Kidney glomerular epithelial cell (primary cell): ENCODE measurements at places on chromosomes 6 and 20.

DNA sequence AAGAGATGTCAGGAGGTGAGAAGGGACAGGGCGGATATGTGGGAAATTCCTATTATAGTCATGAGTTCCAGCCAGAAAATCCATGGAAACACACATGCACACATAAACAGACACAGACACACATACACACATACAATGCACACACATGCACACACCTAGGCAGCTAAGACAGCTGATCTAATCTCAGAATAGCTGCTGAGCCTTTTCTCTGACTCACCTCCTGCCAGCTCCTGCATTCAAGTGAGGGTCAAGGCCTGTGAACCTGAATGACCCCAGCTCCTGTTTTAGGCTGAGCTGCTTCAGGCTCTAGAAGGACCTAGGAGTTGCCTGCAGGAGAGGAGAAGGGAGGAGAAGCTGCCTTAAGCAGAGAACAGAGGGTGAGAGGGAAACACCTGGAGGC, 21.6 kb upstream of the RAET1L start:
- DNase-seq, result no peak

- no peak for DNase-seq
Measured at GRCh38 chr6:16446273-16446672, 207.9 kb downstream of the GMPR start.

DNA sequence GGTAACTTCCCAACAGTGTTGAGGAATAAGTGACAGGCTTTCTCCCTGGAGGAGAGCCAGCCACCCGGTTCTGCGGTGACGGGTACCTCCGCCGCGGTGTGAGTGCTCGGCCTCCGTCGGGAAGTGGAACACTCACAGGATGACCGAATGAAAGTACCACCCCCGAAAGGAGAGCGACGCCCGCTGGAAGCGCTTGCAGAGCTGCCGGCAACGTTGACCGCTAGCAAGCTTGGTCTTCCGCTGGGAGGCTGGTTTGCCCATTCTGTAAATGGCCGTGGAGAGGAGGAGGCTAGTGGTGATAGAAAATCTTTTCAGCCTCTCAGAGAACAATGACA, 614 bp upstream of the TMEM242 start:
- DNase-seq, result no peak

- DNase-seq, result no peak
Measured at GRCh38 chr20:19834287-19834686, 76.2 kb downstream of the RIN2 start.

GRCh38 chr6:129598244-129599187, 111.5 kb downstream of the ARHGAP18 start:
- DNase-seq, result peak; percentile 54

DNA sequence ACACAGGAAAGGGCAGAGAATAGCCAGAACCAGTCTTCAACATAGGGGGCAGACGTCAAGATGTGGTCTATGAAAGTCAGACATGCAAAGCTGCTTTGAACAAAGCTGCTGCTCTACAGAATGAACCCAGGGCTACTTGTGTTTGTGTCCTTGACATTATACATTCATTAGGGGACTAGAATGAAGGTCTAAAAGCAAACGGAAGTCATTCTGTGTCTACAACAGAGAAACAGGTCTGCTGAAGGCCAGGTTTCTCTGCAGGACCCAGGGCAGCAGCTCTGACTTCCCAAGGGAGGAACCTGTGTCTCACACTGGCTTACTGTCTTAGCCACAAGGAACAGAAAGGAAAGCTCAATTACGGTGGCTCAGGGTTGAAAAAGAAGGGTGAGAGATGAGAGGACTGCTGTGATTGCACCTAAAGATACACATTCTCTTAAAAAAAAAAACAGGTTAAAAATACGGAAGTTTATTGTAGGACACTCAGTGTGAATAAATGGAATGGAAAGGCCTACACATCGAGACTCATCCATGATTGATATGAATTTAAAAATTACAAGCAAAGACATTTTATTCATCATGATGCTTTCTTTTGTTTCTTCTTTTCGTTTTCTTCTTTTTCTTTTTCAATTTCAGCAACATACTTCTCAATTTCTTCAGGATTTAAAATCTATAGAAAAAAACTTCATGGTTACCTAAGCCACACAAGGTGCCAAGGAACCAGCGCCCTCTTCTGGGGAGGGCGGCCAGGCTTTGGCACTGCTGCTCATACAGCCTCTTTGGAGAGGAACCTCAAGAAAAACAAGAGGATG, 6.7 kb downstream of the PSMA7 start:
- DNase-seq, result peak; percentile 45

GRCh38 chr6:41451515-41452163, 94.5 kb upstream of the FOXP4 start:
- no peak for DNase-seq

GRCh38 chr6:13553646-13554045, 20.8 kb upstream of the SIRT5 start:
- DNase-seq, result no peak

GRCh38 chr20:2124564-2125213, 23.1 kb downstream of the STK35 start:
- no peak for DNase-seq
